ENCODE measurements at places on chromosomes 1 and 21.

GRCh38 chr1:235913311-235913710 is 46.6 kb upstream of the LYST start:
- DNase-seq, result no peak

DNA sequence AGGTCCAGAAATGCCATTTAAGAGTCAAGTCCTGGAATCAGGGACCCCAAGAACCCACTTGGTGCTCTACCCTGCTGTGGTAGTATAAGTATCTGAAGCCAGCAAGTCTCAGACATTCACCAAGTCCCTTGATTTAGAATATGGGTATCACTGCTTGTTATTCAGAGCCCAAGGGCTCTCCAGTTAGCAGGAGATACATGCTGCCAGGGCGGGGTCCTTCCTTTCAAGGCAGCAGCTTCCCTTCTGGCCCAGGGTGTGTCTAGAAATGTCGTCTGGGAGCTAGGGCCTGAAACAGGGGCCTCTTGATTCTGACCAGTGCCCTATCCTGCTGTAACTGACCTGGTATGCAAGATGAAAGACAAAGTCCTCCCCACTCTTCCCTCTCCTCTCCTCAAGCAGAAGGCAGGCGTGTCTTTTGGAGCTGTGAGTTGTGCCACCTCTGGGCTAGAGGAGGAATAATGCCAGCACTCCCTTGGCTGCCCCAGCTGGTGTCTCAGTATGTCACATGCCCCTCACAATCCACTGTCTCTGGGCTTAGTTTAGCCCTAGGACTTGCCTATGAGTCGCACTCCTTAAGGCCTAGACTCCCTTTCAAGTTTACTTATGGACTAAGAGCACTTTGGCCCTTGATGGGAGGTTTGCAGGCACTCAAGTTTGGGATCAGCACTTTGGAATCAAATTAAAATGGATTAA is 200.2 kb downstream of the MRPL39 start:
- no peak for DNase-seq

GRCh38 chr1:51541313-51542050 is 22.4 kb upstream of the EPS15 start:
- DNase-seq, result no peak

DNA sequence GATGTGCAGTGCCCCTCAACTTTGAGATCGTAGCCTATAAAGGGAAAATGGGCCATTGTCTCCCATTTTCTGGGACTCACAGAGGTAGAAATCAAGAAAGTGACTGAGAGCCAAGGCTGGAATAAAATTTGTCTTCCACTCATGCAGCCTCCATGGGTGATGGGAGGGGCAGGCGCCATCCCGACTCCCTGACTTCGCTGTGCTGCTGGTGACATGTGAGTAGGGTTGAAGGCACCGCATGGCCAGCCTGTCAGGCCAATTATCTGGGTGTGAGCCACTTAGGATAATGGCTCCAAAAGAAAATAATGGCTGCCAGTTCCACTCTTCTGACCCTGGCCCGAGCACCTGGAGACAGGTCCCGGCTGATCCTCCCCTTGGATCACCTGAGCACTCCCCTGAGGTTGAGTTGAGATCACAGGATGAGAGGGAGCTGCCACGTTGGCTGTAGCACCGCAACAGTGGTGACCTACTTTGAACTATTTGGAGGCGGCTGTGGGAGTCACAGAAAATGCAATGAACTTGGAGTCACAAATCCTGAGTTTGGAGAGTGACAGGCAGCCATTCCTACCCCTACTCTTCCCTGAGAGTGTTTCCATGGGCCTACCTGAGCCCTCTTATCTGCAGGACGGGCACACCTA is 26.3 kb downstream of the CAPN9 start:
- DNase-seq, result no peak

GRCh38 chr1:78726686-78727085 is 77.1 kb downstream of the IFI44 start:
- no peak for DNase-seq

- no peak for DNase-seq
Measured at GRCh38 chr1:206797534-206798383, 25.5 kb upstream of the IL10 start.

DNA sequence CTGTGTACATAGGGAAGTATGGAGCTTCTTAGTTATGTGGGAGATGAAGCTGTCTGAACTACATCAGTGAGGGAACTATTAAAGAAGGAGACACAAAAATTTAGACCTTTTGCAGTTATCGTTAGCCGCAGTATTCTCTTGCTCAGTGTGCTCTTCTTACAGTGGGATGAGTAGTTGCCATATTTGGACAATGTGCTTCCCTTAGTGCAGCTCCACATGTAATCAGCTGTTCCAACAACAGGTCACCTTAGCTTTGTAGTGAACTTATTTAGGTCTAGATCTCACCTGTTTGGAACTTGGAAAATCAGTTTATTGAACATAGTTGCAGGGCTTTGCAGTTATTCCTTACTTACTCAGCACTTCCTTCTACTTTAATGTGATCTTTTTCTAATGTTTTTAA is 18.1 kb downstream of the GPR52 start:
- DNase-seq, result no peak

DNA sequence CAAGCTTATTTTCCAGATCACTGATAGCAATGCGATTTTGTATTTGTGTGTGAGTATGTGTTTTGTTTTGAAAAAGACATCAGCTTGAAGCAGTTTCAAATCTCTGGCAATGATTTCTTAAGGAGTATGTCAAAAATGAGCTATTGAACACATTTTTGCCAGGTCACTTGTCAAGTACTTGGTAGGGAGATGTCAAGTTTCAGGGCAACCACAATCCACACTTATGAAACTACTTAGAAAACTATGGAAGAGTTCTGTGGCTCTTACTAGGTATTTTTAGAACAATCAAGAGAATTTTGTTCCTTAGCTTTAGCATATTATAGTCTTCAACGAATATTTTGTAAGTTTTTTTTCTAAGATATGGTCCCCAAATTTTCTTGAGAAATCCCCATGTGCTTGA is 318.8 kb upstream of the ZRANB2 start:
- no peak for DNase-seq

- no peak for DNase-seq
Measured at GRCh38 chr1:37354876-37355650, 119.3 kb upstream of the ZC3H12A start.

DNA sequence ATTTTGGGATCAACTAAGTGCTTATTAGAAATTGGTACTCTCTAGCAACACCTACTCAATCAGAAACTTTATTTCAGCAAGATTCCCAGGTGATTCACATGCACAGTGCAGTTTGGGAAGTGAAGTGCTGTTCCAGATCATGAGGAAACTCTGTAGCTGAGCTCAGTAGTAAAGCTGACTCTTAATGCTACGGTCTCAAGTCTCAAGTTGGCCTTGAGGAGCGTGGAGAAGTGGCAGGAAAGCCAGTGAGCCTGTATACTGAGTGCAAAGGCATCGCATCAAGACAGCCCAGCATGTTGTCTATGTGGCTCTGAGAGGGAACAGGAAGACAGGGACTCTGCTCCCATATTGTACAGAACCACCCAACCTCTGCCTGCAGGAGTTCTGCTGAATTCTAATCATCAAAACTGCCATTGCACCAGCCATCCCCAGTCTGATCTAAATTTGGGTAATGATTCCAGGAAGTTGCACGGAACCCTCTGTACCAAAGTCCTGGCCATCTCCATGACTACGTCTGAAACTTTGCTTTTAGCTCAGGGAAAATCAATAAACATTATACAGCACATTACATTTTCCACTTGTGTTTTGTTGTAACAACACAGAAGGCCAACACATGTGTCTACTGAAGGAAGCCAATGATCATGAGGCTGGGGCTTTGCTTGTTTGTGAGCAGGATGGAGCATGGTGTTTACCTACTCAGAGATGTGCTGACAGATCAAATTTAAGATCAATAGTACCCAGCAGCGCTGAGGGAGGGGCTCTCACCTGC is 105.1 kb upstream of the TLR5 start:
- DNase-seq, result no peak

GRCh38 chr1:167446966-167447365 is 71.4 kb downstream of the CD247 start:
- no peak for DNase-seq

DNA sequence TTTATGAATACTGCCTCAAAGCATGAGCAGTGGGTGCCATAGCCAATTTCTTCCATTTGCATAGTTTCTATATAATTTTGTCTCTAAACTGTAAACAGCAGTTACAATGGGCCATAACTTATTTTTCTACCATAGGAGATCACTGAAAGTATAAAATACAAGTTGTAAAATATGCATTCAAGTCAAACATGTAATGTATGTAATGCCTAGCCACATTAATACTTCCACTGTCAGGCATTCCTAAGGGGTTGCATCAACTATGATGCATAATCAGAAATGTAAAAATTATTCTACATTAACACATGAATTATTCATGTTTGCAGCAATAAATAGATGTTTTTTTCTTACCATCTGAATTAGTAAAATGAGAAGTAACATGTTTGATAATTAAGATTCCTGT is 560.3 kb upstream of the ZP4 start:
- DNase-seq, result no peak

DNA sequence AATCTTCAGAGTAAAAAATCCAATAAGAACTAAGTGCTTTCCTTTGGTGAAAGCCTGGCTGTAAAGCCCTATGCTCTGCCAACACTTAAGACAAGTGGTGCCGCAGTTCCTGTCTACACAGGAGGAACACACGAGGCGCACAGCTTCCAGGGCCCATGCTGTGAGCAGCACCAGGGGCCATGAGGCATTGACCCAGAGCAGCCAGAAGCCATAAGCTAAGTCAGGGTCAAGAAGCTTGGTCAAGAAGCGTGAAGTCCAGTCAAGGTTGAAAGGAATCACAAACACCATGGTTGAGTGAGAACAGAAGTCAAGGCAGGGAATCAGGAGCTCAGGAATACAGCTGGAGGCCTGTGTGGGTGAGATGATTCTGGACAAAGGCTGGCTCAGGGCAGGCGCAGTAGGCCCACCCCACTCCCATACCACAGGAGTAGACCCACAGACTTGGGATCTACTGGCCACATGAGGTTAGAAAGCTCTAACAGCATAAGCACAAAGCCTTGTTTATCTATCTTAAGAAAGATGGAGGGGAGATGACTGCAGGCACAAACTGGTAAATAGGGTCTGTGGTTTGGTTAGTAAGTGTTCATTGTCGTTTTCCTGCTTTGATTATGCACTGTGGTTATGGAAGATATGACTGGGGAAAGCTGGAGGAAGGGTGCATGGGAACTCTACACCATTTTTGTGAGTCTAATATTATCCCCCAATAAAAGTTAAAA is 42.9 kb upstream of the RCAN3 start:
- no peak for DNase-seq

GRCh38 chr1:116852910-116853309 is 56.8 kb upstream of the PTGFRN start:
- no peak for DNase-seq

DNA sequence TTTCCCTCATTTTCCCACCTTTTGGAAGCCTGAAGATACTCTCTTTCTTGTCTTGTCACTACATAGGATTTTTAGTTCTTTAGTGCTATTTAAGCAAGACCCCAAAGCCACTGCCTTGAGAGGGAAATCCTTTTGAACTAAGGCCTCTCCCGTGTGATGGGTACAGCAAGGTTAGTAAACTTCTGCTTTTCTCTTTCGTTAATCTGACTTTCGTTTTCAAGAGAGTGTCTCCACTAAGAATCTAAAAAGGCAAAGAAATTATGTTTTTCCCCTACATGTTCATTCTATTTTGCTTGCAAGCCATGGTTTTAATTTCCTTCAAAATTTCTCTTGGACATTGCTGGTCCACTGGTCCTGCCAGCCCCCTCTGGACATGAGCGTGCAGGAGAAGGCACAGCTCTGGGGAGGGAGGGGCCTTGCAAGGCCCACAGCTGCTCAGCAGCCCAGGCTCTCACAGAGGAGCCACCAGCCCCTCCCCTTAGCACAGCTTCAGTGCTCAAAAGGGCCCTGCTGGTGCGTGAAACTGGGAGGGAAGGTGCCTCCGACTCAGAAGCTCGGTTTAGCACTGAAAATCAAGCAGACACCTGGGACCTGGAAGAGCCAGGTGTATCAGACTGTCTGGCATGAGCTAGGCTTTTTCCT is 210.9 kb upstream of the GALNT2 start:
- no peak for DNase-seq

GRCh38 chr21:45126204-45126626 is 51.8 kb downstream of the ADARB1 start:
- no peak for DNase-seq

DNA sequence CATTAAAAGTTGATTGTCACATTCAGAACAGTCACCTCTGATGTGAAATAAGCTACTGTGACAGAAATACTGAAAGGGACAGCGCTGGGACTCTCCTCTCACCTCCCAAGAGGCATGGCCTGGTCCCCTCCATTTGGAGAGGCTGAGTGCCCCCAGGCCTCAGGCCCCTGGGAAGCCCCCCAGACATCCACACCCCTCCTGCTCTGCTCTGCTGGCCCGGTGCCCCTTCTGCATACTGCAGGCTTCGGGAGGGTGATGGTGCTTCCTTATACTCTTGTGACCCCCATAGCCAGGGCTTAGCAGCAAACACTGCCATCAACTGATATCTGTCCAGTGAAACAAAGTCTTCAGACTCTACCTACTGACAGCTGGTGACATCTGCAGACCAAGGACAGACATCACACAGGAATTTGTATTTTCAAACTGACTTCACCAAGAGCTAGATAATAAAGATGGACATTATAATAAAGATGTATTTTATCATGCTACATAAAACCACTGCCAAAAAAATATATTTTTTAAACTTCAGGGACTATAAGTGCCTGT is 36.9 kb downstream of the C2CD2 start:
- DNase-seq, result no peak

DNA sequence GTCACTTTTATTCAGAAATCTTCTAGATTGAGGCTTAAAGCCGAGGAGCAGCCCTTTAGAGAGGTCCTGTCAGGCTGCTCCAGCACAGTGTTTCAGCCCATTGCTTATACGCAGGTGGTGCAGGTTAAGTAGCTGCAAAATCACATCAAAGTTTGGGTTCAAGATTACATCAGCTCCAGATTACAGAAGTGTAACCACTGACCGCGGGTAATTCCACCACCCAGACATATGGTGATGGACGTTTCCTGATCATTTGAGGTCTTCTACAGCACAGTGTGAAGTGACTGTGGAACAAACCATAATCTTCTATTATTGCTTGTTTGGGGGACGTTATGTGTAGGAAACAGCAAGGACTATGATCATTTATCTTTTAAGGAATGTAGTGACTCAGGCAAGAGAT is 11.8 kb downstream of the C1orf115 start:
- no peak for DNase-seq

GRCh38 chr1:94817712-94818111 is 2.4 kb upstream of the SLC44A3 start:
- no peak for DNase-seq

- no peak for DNase-seq
Measured at GRCh38 chr1:186557147-186557777, 96.3 kb upstream of the PDC start.

DNA sequence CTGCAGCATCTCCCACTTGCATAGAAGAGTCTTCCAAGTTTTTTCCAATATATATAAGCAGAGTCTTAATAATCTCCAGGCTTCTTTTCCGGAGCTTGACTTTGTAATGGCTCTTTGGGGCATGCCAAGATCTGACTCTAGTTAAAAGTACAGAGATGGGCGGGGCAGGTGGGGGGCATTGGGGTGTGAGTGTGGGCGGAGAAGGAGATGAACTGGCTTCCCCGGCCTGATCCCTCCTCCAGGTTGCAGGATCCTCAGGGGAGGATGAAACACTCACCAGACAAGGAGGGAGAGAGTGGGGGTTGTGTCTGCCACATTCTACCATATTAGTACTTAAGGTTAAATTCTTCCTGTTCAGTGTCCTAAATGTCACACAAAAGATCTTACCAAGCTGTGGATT is 23.0 kb downstream of the S100A10 start:
- DNase-seq, result no peak

- DNase-seq, result no peak
Measured at GRCh38 chr1:53127546-53127945, 14.9 kb downstream of the SLC1A7 start.

All from stimulated activated CD4-positive, alpha-beta T cell treated with anti-CD3 and anti-CD28 coated beads, TNF-alpha, amount 100 ng/mL, for 48 hours (primary cell).